ENCODE measurements at places on chromosomes 6 and 20. TPM values are rescaled to one million over a fixed set of nuclear protein-coding genes. Genes with fewer than 3 reads are reported as not detected.

- peak; percentile 54 for ATAC-seq
Observed at GRCh38 chr6:18400831-18401446, 13.8 kb downstream of the RNF144B start.

- no peak for ATAC-seq
Observed at GRCh38 chr6:80923816-80924215, 817.3 kb downstream of the BCKDHB start.

GRCh38 chr6:147060636-147061035 lies 143.6 kb upstream of the STXBP5 start:
- ATAC-seq, result no peak

DNA sequence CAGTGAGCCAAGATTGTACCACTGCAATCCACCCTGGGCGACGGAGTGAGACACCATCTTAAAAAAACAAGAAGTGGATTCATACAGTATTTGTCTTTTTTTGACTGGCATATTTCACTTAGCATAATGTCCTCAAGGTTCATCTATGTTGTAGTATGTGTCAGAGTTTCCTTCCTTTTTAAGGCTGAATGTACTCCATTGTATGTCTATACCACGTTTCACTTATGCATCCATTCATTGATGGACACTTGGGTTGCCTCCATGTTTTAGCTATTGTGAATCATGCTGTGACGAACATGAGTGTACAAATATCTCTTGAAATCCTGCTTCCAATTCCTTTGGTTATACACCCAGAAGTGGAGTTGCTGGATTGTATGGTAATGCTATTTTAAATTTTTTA lies 28.9 kb upstream of the FAM83D start:
- no peak for ATAC-seq

GRCh38 chr20:49561256-49561655 lies 6.7 kb downstream of the PTGIS start:
- no peak for ATAC-seq

GRCh38 chr20:40160097-40160550 lies 528.9 kb downstream of the MAFB start:
- no peak for ATAC-seq

Gene SLC35D3
- not detected for total RNA-seq

Gene SLC44A4
- 0.39 TPM for total RNA-seq

Gene FNDC11
- 0.40 TPM for total RNA-seq

Gene APOM
- 0.76 TPM for total RNA-seq

Gene BTNL2
- total RNA-seq, result not detected

Measured in activated T-helper 17 cell treated with anti-CD3 and anti-CD28 coated beads, Interleukin-2, amount 50 U/mL, for 72 hours (primary cell).